Activated T-helper 1 cell treated with anti-CD3 and anti-CD28 coated beads, Interleukin-2, amount 50 U/mL, for 16 hours (primary cell): ENCODE measurements at places on chromosomes 5 and 9.
A peak's percentile ranks its signal among the peaks of the same experiment; 100 is the strongest.

- DNase-seq = no peak
These were observed 192.9 kb downstream of the FBXL7 start for GRCh38 chr5:15692706-15693381.

- no peak for DNase-seq
These were observed 171.3 kb downstream of the GDNF start for GRCh38 chr5:37668524-37669047.

- DNase-seq = no peak
These were observed 53.6 kb downstream of the FBXO4 start for GRCh38 chr5:41978676-41979075.

- DNase-seq = no peak
These were observed 159.6 kb upstream of the ALDH1B1 start for GRCh38 chr9:38232895-38233294.

DNA sequence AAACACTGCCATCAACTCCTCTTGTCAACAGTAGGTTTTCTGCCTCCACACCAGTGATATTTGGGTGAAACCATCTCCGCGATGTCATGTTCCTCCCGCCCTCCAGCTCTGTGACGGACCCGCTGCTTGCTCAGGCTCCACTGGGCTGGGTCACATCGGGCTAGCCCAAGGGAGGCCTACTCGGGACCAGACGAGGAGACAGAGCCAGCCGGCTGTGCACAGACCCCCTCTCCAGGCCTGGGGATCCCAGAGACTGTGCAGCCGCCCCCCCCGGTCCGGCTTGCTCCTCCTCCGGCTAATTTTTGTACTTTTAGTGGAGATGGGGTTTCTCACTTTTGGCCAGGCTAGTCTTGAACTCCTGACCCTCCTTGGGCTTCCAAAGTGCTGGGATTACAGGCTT lies 202.4 kb upstream of the PRDM9 start:
- no peak for DNase-seq

- DNase-seq = no peak
These were observed 2.1 kb downstream of the LCN15 start for GRCh38 chr9:136762221-136762691.

DNA sequence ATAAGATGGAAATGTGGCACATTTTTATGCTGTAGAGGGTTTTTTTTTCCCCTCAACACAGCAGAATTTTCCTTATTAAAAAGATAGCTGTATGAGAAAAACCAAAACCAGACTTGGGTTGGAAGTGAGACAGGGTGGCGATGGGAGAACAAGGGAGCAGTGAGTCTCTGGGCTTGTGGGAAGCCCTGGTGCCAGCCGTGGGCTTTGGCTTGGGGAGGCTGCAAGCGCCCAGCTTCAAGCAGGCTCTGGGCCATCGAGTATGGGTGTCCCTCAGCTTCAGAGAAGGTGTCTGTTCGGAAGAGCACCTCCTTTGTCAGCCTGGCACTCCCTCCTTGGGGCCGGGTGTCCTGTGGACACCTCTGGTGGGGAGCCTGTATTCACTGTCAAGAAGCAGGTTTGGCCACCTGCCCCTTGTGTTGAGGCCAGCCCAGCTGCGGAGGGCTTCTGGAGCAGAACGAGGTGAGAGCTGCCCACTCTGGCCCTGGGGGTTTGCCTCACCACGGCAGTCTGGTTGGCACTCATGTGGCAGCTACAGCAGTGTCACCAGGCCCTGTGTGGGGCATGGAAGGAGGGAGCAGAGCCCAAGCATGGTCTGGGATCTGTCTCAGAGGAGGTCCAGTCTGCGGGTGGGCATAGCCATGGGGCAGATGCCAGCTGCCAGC lies 37.6 kb upstream of the ANGPTL2 start:
- DNase-seq = no peak

DNA sequence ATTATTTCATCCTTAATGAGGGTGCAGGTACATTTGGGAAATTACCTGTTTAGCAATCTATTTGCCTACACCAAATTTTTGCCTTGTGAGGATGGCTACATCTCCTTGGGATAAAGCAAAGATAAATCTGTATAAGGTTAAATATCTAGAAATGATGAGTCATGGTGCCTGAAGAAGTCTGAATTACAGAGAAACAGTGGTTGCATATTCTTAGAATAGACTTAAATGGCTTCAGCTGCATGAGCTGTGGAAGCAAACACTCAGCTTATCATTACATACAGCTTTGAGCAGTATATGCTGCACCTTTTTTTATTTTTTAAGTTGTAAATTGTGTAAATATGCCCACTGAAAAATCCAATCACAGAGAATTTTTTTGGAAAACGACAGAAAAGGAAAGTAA lies 153.5 kb downstream of the RAPGEF6 start:
- no peak for DNase-seq

- no peak for DNase-seq
These were observed 44.4 kb upstream of the AFAP1L1 start for GRCh38 chr5:149227168-149227826.

DNA sequence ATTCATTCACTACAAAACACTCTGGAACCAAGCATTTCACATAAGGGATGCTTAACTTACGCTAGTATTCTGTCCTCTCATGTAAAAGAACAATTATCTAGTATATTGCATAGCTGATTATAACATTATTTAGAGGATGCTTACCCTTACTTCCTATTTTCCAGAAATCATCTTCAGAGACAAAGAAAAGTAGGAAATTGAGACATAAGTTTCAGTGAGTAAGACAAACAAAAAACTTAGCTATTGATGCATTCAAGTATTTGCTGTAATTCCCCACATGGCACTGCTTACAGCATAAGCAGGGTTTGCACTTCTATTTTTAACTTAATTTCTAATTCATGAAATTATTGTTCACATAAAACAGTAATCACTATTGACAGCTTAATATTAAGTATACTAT lies 104.8 kb upstream of the SREK1 start:
- no peak for DNase-seq

GRCh38 chr9:83336706-83337105 lies 201.5 kb downstream of the FRMD3 start:
- no peak for DNase-seq

DNA sequence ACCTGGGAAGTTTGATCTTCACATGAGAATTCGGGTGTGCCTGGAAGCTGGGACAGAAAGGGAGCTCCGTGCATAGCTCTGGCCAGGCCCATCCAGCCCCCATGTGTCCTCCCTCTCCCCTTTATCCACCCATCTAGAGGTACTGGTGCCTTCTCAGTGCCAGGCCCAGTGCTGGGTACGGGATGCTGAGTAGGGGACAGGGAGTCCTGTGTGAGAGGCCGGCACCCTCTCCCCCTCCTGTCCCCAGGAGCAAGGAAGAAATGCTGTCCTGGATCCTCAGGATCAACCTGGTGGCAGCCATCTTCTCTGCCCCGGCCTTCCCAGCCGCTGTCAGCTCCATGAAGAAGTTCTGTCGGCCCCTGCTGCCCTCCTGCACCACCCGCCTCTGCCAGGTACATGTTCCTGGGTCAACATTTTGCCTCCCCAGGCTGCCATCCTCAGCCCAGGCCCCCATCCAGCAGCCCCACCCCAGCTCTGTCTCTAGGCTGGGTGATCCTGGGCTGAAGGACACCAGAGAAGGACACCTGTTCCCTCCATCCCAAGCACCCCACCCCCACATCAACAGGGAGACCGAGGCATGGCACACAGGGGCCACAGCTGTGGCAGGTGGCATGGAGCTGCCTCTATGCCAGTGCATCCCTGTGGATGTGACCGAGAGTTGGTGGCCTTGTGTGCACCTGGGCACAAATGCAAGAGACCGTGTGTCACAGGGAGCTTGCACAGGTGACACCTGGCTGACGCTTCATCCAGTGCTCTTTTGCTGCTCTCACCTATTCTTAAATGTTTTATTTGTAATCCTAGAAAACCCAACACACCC lies 43.0 kb downstream of the PSD2 start:
- no peak for DNase-seq

- DNase-seq = no peak
These were observed 5.5 kb downstream of the MAN2A1 start for GRCh38 chr5:109695005-109695926.

DNA sequence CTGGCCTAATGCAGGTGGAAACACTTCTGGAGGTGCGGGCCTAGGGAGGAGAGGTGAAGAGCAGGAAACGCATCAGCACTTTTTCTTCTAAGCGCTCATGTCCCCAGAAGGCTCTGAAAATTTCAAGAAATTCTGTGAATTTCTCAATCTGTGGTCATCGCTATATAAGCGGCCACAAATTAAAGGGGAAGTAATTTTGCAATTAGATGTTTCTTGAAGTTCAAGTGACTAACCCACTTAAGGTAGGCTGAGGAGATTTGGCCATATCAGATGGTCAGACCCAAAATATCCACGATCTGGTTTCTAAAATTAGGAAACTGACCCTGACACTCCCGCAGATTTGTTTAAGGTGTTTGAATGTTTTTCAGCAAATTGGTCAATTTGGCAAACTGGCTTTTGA lies 16.6 kb upstream of the HMGCR start:
- DNase-seq = no peak

- no peak for DNase-seq
These were observed 193.0 kb downstream of the KIAA0825 start for GRCh38 chr5:94425396-94425795.

GRCh38 chr5:96474073-96474472 lies 41.0 kb upstream of the PCSK1 start:
- no peak for DNase-seq

- DNase-seq = no peak
These were observed 105.6 kb downstream of the ARSB start for GRCh38 chr5:78879516-78879915.

DNA sequence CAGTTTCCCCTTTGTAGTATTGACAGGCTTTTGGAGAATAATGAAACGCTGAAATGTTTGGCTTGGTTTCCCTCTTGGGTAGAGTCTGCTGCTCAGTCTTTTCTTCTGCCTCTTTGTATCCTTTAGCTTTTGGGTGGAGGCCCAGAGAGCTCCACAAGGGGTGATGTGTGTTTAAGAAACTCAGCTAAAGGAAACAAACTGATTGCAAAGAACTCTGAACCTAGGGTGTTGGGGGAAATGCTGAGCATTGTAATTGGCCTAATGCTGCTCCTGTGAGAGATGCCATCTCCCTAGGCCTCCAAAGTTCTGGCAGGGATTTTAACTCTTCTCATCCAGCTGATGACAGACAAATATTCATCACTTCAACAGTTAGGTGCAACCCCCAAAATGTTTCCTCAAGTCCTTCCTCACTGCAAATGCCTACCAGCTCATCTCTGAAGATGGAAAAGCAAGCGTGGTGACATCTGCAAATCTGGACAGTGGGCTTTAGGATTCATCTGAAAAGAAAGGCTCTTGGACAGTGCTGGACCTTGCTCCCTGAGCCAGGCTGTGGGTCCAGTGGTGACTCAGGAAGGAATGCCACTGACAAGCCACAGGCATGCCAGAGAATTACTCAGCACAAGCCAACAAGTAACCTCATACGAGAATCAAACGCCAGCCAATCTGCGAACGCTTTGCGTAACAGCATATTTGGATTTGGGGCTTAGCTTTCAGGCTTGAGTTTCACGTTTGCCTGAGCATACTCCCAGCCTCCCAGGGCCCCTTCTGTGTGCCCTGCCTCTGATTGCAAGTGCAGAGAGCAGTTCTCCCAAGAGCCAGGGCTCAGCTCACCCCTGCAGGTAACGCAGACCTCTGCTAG lies 30.5 kb upstream of the ZSWIM6 start:
- DNase-seq = no peak

DNA sequence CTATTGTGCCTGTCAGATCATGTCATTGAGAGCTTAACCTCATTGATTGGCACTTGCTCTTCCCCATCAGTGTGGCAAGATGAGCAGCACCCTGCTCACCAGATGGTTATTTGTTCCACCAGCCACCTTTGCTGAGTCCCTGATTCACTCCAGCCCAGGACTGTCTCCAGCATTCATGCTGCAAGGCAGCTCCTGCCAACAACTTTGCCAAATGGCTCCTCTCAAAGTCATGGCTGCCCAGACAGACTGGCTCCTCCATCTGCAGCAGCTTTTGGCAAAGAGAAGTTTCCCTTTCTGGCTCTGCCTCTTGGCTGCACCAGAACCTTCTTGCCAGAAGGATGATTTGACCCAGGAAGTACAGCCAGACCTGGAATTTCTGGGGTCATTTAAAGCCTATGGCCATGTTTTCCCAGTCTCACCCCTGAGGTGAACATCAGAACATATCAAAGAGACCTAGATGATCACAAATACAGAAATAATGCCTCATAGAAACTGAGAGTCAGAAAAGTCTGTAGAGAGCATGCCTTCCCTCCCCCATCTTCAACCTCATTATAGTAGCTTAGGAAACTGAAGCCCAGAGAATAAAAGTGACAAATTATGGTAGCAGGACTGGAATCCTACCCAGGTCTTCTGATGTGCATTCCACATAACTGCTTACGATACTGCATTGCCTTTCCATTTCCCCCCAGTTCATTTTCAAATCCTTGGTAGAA lies 10.4 kb downstream of the PPP2R2B start:
- no peak for DNase-seq

DNA sequence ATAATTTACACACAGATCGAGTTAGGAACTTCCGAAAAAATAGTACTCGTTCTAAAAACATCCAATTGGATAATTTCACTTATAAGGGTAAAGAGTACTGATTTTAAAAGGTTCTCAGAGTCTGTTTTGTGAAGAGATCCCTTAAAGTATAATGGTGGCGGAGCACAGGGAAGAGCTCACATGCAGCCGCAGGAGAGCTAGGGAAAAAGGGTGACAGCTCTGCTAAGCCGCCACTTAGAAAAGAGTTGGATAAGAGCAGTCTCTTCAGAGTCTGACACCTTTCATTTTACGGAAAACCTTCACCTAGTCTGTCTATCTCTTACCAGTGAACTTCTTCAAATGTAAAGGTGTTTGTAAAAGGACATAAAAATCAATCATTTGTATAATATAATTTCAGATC lies 149.9 kb downstream of the COMMD10 start:
- DNase-seq = no peak

GRCh38 chr9:82202808-82203207 lies 214.2 kb downstream of the SPATA31D1 start:
- DNase-seq = no peak

DNA sequence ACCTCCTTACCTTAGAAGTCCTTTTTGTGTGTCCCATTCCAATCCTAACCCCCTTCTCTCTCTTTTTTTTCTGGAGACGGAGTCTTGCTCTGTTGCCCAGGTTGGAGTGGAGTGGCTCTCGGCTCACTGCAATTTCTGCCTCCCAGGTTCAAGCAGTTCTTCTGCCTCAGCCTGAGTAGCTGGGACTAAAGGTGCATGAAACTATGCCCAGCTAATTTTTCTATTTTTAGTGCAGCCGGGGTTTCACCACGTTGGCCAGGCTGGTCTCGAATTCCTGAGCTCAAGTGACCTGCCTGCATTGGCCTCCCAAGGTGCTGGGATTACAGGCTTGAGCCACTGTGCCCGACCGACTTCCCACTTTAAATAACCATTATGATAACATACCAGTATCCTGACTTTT lies 17.5 kb downstream of the TMEM38B start:
- DNase-seq = no peak

GRCh38 chr9:37938121-37938891 lies 34.4 kb upstream of the SLC25A51 start:
- no peak for DNase-seq

DNA sequence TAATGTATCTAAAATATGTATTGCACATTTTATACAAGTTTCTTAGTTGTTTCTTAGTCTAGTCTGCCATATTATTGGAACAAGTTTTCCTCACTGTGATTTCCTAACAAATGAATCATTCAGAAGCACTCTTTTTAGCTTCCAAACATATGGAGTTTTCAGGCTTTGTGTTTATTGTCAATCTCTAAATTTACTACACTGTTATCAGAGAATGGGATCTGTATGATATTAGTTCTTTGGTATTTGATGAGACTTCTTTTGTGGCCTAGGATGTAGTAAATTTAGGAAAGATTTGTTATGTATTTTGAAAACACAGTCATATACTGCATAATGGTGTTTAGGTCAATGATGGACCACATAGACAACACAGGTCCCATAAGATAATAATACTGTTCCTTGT lies 25.7 kb downstream of the SREK1IP1 start:
- DNase-seq = no peak

- peak; percentile 11 for DNase-seq
These were observed 20.3 kb downstream of the ZDHHC11B start for GRCh38 chr5:763998-764781.
